ENCODE measurements at places on chromosomes 6 and 20. TPM values are rescaled to one million over a fixed set of nuclear protein-coding genes. Genes with fewer than 3 reads are reported as not detected.

DNA sequence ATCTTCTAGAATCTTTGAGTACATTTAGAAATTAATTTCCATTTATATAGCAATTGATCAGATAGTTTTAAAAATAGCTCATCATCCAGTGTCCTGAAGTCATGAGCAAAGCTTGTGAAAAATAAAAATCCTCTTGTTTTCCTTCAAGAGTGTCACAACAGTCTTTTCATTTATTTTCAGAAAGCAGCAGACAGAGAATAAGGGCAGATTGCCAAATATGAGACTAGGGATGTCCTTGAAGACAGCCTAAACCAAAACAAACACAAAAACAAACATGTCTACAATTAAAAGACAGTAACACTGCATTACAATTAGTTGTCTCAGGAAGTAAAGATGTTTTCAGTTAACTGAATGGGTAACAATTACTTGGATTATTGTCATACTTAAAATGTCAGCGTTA lies 682.8 kb downstream of the TFAP2A start:
- H3K27ac ChIP-seq, result no peak overlapping the region
- H3K4me3 ChIP-seq, result no peak overlapping the region
- no peaks in the 10 kb centered on the region for H3K36me3 ChIP-seq
- no peaks in the 10 kb centered on the region for H3K27me3 ChIP-seq
- no peak for DNase-seq

Gene IMPG1
- not detected for total RNA-seq

DNA sequence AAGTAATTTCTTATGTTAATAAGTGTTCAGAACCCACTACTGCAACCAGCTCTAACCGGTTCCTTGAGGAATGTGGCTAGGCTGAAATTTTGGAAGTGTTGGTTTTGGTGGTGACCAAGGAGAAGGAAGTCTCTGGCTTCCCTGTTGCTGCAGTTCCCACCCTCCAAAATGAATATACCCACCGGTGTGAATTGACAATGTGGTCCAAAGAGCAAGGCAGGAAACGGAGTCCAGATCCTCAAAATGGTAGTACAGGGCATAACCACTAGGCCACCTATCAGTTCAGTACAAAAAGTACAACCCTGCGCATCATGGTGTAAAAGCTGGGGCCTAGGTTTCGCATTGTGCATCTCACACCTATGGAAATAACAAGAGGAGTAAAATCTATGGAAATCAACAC lies 2.8 kb downstream of the ADNP start:
- peaks cover 7% of the 10 kb centered on the region for H3K4me1 ChIP-seq
- no peak overlapping the region for H3K4me3 ChIP-seq
- H3K27me3 ChIP-seq, result no peaks in the 10 kb centered on the region
- H3K36me3 ChIP-seq, result peaks cover 3% of the 10 kb centered on the region
- no peak for DNase-seq

- DNase-seq, result no peak
- peaks cover 12% of the 10 kb centered on the region for H3K4me1 ChIP-seq
- peak overlapping the region; percentile 88 for H3K27ac ChIP-seq
- no peaks in the 10 kb centered on the region for H3K27me3 ChIP-seq
- H3K36me3 ChIP-seq, result no peaks in the 10 kb centered on the region
Measured at GRCh38 chr6:30782425-30783014, 38.2 kb upstream of the IER3 start.

Gene SLC22A7
- total RNA-seq, result 143 TPM

DNA sequence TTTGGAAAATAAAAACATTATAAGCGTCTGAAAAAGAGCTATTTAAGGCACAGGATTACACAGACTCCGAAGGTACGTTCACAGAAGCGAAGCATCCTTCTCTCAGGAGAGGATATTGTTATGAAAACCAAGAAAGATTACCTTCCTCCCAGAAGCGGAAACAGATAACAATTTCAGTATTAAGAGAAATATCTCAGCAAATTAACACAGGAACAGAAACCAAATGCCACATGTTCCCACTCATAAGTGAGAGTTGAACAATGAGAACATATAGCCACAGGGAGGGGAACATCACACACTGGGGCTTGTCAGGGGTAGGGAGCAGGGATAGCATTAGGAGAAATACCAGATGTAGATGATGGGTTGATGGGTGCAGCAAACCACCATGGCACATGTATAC lies 109.7 kb downstream of the CDK19 start:
- no peaks in the 10 kb centered on the region for H3K27me3 ChIP-seq
- DNase-seq, result no peak
- H3K36me3 ChIP-seq, result no peaks in the 10 kb centered on the region
- H3K4me1 ChIP-seq, result peaks cover 10% of the 10 kb centered on the region
- no peak overlapping the region for H3K27ac ChIP-seq

DNA sequence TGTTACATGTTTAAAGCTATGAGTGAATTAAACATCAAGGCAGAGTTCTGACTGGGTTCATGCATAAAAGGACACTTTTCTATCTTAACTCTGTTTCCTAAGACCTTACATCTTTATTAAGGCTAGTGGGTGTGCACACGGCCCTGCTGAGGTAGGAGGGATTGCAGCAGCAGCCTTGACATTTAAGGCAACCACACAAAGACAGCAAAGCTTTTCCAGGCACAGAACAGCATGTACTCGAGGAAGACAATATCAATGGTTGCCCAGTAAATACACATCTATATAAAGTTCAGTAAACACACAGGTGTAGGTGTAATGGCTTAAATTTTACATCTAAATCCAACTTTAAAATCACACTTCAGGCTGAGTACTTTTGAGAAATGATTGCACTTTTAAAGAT lies 79.8 kb upstream of the LOC128125822 start:
- H3K27me3 ChIP-seq, result no peaks in the 10 kb centered on the region
- H3K4me3 ChIP-seq, result no peak overlapping the region
- H3K4me1 ChIP-seq, result peaks cover 4% of the 10 kb centered on the region
- DNase-seq, result no peak
- H3K36me3 ChIP-seq, result no peaks in the 10 kb centered on the region

Data from liver (tissue), 10 donors.